ENCODE measurements at places on chromosomes 1 and 21.

DNA sequence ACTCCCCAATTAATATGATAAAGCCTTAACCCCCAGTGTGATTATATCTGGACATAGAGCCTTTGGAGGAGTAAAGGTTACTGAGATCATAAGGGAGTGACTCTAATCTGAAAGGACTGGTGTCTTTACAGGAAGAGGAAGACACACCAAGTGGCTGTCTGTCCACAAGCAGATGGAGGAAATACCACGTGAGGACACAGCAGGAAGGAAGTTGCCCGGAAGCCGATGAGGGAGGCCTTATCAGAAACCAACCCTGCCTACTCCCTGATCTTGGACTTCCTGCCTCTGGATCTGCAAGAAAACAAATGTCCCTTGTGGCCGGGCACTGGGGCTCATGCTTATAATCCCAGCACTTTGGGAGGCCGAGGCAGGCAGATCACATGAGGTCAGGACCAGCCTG, 110.3 kb upstream of the CHRM3 start:
- peak; percentile 8 for DNase-seq

GRCh38 chr1:6471086-6471969, 5.4 kb upstream of the TNFRSF25 start:
- DNase-seq: no peak

DNA sequence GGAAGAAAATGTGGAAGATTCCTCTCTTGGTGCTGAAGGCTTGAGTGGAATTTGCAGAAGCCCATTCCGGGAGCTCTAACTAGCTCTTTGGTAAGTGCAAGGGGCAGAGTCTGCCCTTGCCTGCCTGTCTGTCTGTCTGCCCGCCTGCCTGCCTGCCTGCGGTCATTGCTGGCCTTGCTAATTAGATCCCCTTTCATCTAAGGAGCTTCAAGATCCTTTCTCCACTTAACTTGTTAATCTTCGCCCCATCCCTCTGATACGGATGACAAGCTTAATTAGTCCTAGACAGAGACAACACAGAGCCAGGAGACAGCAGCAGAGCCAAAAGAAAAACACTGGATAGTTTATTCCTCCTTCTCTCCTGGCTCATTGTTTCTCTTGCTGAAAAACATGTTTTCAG, 80.2 kb upstream of the GADD45A start:
- no peak for DNase-seq

GRCh38 chr1:87867626-87868025, 538.9 kb downstream of the LMO4 start:
- DNase-seq: no peak

DNA sequence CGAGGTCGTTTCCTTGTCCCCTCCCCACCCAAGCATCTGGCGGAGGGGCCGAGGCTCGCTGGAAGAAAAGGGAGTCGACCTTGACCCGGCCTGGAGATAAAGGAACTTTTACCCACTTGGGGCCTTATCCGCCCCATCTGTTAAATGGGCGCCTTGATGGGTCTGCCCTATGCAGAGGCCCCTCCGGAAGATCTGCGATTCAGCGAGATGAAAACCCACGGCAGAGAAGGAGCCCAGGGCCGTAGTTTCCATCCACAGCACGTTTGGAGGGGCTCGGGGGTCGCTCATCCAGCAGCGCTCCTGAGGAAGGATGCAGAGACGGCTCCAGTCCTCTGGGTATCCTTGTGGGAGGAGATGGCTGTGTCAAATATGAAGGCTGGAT, 518 bp downstream of the NCMAP start:
- no peak for DNase-seq

GRCh38 chr1:33391343-33392078, 39.4 kb downstream of the PHC2 start:
- DNase-seq: no peak

- DNase-seq: no peak
Observed at GRCh38 chr1:83418558-83418957, 580.4 kb downstream of the TTLL7 start.

- DNase-seq: peak; percentile 33
Observed at GRCh38 chr1:87869567-87869966, 540.9 kb downstream of the LMO4 start.

- no peak for DNase-seq
Observed at GRCh38 chr1:95388031-95388430, 154.0 kb downstream of the RWDD3 start.

- DNase-seq: no peak
Observed at GRCh38 chr1:150576794-150577556, 2.4 kb downstream of the MCL1 start.

DNA sequence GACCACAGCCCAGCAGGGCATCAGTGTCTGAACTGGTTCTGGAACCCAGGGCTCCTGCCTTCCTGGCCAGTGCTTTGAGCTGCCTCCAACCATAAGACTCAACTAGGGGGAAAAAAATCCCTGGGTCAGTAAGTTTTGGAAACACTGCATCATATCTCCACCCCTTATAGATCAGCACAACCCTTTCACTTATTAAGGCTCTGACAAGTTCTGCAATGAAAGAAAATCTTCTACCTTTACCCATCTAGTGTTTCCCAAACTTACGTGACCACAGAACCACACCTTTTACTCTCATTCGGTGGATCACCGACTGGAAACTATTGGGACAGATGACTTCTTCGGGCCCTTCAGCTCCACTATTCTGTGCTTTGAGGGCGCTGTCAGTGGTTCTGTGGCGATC, 78.4 kb upstream of the TMEM51 start:
- DNase-seq: no peak

- no peak for DNase-seq
Observed at GRCh38 chr1:192747943-192748342, 60.9 kb upstream of the RGS2 start.

DNA sequence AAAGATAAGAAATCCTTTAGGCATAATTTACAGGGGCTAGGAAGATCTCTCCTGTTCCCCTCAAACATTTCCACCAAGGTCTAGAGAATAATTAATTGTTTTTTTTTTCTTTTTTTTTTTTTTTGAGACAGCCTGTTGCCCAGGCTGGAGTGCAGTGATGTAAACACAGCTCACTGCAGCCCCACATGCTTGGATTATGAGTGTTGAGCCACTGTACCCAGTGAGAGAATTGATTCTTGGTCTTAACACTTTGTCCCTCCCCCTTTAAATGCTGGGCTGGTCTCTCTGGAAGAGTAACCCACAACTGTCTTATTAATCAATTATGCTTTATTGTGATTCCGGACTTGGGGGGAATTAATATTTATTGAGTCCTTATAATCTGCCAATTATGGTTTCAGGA, 33.4 kb downstream of the ATF3 start:
- no peak for DNase-seq

GRCh38 chr1:205633421-205633976, 1.7 kb upstream of the ELK4 start:
- no peak for DNase-seq

DNA sequence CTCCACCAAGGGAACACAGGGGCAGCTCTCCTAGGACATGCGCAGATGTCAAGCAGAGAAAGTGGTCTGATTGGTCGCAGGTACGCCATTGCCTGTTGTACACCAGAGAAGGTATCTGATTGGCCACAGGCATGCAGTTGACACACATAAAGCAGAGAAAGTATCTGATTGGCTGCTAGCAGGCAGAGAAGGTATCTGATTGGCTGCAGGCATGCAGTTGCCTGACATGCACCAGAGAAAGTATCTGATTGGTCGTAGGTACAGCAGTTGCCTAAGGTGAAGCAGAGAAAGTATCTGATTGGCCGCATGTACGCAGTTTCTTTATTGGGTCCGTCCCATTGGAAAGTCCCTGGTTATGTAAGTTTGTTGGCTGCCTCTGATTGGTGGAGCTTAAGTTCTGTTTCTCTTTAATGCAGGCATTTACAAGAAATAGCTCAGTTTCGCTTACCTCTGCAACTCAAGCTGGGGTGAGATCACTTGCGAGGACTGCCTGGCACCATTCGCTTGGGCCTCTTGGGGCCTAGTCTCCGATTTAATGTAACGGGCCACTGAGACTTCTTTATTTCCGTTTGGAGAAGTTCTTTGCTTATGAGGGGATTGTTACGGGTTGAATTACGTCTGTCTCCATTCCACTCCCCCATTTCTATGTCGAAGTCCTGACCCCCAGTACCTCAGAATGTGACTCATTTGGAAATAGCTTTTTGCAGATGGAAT, 74.2 kb downstream of the SIK1 start:
- no peak for DNase-seq

GRCh38 chr1:34054920-34055319, 110.1 kb downstream of the CSMD2 start:
- DNase-seq: no peak

DNA sequence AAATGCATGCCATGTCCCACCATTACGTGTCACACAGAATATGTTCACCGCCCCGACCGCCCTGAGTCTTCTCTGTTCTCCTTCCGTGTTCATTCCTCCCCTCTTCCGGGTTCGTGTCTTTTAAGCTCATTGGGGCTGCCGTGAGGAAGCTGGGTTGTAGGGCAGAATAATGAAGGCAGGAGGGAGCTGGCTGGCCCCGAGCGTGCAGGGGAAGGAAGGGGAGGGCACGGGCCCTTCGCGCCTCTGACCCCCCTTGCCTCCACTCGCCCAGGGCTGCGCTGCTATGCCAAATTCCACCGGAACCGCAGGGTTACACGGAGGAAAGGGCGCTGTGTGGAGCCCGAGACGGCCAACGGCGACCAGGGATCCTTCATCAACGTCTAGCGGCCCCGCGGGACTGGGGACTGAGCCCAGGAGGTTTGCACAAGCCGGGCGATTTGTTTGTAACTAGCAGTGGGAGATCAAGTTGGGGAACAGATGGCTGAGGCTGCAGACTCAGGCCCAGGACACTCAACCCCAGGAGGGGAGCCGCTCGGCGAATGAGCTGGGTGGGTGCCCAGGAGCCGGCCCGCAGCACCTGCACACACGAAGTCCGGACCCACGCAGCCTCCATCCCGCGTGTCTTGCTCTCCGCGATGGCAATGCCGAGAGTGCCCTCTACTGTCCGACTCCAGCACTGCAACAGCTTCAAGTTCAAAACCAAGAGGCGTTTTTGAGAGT, 16.5 kb upstream of the AGTRAP start:
- peak; percentile 90 for DNase-seq

DNA sequence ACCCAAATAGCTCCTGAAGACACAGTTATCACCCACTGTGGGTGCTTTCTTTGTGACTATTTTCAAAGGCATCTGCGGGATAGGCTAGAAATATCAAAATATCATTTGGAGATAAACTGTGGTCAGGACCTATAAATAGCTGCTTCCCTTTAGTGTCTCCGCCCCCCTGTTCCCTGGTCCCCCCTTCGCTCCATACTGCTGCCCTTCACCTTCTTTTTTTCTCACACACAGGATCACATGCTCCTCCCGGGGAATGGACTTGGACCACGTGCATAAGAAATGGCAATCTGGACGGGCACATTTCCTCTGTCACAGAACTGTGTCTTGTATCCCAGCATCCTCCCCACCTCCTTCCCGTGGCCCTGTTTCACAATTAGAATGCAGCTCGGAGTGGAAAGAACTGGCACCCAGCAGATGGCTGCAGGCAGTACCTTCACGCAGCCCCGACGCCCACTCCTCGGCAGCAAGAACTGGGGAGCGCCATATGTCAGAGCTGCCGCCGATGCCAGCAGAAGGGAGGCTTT, 68.8 kb upstream of the SSX2IP start:
- no peak for DNase-seq
